ENCODE measurements at places on chromosomes 7 and 10.

DNA sequence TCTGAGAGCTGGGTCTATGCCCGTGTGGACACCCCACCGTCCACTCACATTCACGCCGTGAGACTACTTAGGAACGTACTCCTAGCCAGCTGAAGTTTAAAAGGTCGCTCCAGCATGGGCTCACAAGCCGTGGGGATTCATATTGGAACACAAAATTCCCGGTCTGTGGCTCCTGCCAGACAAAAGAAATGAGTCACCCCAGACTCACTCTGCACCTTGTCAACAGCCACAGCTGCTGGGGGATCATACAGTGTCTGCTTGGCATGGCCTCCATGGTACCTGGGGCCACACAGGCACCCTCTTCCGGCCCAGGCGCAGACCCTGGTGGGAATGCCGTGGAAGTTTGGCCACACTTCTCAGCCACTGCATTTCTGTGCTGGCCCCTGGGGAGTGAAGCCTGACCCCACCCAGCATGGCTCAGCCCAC lies 228.4 kb downstream of the DNAJB6 start:
- no peak for DNase-seq

DNA sequence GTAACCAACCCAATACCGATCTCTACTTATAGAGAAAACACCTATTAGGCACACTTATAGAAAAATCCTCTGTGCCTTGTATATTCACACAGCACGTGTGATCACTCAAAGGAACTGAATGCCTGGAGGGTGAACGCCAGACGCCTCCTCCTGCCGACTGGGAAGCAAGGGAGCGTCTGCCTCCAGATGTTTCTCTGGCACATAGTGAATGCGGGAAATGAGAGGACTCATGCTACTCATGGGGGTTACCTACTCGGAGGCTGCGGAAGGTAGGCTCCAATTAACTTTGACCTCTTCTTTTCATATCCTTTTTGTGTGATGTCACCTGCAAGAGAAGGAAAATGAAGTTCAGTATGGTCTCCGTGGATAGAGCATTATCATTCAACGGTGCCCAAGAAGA lies 203.3 kb downstream of the DIP2C start:
- no peak for DNase-seq

GRCh38 chr7:108321359-108321758 lies 134.9 kb downstream of the NRCAM start:
- DNase-seq = no peak

GRCh38 chr7:128729494-128729893 lies 9.7 kb upstream of the CALU start:
- no peak for DNase-seq

DNA sequence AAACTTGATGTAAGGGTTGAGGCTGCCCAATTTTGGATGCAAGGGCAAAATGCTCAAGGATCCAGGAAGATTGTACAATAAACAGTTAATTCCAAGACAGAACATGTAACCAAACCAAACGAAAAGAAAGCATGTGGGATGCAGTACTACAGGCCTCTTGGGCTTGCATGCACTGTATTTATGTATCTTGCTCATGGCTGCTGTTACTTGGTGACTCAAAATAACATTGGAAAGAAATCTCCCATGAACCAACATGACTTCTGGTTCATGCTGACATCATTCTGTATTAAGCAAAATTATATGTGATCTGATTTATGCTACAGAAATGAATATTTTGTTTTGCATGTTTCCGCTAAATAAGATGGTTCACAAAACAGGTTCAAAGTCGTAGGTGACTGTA lies 65.9 kb upstream of the FZD1 start:
- no peak for DNase-seq
